ENCODE measurements at places on chromosomes 7 and 10.

GRCh38 chr7:23615331-23615730, 18.1 kb downstream of the CCDC126 start:
- DNase-seq, result no peak

- DNase-seq, result no peak
These were observed 68.8 kb upstream of the ATRNL1 start for GRCh38 chr10:115024371-115024770.

DNA sequence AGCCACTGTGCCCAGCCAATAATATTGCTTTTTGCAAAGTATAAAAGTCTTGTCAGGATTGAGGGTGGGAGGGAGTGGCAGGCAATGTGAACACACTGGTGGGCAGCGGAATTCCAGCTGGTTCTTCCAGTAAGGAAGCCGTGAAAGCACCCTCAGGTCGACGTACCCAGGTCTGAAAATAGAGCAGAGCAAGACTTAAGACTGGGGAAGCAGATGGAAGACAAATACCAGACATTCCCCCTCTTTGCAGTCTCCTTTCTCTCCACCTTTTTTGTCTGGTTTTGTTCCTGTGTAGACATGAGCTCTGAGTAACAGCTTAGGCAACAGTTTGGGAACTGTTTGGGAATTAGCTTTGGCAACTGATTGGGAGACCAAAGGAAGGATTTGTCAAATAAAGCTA, 17.6 kb upstream of the CSTF2T start:
- peak; percentile 53 for DNase-seq

DNA sequence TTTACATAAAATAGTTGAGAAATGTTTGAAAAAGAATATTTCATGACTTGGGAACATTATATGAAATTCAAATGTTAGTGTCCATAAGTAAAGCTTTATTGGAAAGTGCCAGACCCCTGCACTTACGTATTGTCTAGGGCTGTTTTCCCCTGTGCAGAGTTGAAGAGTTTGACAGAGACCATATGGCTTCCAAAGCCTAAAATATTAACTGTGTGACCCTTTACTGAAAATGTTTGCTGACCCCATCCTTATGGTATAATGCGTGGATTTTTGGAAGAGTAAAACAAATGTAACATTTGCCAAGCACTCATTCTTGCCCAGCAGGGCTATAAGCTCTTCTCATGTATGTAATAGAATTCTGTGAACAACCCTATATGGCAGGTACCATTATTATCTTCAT, 40.1 kb upstream of the RAB18 start:
- DNase-seq, result no peak

DNA sequence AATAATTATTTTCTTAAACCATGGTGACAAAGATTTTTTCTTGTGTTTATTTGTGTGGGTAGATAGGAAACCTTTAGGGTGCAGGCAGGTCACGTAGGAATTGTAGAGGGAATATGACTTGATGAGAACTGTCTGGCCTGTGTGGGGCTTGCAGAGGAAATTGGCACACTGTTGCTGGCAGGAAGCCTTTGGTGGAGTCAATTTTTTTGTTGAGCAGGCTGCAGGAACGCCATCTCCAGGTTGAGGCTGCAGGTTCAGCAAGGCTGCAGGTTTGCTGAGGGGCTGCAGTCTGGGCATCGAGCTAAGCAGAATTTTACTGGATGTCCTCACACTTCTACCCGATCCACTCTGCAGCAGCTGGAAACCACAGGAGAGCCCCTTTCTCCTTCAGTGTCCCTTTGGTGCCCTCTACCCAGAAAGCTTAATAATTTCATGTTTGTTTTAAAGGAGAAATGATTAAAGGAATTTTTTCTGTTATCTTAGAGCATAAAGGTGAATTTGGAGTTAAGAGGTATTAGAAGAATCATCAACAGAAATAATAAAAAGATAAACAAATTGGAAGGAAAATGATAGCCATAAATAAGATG, 37.0 kb downstream of the TBC1D12 start:
- peak; percentile 4 for DNase-seq

DNA sequence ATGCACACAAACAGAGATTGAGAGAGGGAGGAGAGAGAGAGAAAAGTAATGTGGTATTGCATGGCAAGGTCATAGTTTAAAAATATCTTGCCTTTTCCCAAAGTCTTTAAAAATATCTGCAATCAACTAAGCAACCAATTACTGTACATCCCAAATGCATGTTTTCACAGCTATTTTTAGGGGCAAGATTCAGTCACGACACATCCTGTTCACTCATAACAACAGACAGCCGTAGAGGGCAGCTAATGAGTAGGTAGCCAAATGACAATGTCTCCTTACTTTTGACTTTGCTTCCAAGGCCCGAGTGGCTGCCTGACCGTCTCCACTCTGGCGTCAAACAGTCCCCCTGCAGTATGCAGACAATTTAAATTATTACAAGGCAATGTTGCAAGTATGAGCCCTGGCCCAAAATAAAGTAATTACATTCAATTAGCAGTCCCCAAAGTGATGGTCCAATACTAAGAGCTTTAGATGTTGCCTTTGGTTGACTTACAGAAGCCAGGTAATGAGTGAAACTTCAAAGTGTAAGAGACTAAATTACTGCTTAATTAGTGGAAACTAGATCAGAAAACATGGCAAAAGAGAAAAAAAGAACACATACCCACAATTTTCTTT, 162.9 kb downstream of the MBL2 start:
- peak; percentile 33 for DNase-seq

- DNase-seq, result peak; percentile 71
These were observed 237.8 kb downstream of the ZMYND11 start for GRCh38 chr10:373015-373414.

DNA sequence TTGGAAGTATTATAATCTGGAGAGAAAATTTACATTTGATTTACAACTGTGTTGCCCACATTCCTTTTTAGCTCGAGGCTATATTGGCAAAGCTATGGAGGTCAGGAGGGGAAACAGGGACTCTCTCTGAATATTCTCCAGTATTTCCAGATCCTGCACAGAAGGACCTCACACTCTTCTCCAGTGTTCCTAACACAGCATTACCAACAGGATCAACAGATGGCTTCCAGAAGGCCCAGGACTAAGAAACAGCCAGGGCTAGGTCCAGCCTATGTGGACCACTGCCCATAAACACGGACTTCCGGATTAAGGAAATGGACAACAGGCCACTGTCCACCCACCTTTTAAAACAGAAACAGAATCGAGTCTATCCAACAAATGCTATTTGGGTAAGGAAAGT, 65.3 kb downstream of the CHCHD3 start:
- DNase-seq, result no peak

DNA sequence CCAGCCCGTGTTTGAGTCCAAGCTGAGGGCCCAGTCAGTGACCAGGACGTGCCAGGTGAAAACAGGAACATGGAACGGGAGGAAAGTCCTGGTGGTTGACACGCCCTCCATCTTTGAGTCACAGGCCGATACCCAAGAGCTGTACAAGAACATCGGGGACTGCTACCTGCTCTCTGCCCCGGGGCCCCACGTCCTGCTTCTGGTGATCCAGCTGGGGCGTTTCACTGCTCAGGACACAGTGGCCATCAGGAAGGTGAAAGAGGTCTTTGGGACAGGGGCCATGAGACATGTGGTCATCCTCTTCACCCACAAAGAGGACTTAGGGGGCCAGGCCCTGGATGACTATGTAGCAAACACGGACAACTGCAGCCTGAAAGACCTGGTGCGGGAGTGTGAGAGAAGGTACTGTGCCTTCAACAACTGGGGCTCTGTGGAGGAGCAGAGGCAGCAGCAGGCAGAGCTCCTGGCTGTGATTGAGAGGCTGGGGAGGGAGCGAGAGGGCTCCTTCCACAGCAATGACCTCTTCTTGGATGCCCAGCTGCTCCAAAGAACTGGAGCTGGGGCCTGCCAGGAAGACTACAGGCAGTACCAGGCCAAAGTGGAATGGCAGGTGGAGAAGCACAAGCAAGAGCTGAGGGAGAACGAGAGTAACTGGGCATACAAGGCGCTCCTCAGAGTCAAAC, 5.2 kb downstream of the GIMAP5 start:
- no peak for DNase-seq

GRCh38 chr10:93063144-93063976, 2.8 kb downstream of the CYP26C1 start:
- no peak for DNase-seq

DNA sequence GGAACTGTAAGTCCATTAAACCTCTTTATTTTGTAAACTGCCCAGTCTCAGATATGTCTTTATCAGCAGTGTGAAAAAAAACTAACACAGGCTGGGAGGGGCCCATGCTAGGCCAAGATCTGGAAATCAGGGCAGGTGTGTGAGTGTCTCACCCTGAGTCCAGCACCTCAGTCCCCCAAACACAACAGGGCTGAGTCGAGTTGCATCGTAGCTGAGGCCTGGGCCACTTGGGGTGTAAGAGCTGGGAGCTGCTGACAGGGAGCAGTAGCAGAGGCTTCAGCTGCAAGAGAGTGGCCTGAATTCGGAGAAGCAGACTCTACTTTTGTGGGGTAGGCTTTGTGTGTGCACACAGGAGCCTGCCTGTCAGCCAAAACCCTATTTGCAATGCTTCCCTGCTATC, 553.1 kb downstream of the PTPRN2 start:
- DNase-seq, result no peak

- DNase-seq, result no peak
These were observed 129.7 kb downstream of the C10orf105 start for GRCh38 chr10:71589617-71590551.

DNA sequence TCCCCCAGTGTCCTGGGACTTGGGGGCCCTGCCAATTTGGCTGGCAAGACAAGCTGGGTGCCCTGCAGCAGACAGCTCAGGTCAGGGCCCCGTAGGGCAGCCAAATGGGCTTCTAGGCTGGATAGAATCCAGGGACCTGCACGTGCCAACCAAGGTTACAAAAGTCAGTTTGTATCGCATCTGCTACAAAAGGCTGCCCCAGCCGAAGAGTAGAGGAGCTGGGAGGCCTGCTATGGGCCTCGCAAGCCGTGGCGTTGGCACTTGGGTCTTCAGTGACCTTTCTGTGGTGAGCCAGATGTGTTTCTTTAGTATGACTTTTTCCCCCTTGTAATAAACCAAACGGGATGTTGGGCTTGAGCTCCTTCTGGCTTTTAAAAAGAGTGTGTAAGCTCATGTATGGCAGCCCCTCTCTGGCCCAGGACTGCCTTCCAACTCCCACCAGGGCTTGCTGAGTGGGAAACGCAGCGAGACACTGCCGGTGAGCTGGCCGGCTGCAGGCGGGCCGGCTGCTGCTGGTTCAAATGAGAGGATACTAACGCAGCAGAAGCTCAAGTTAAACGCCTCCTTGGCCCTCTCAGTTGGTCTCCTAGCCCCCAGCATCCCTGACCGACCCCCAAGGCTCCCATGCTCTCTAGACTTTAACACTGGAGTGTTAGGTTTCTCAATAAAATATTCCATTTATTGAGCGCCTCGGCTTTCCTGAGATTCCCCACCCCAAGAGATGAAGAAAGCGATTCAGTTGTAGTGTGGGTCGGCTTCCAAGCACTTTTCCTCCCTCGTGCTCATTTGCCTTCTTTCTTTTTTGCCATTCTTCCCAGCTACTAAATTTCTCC, 3.1 kb upstream of the HOXA10 start:
- no peak for DNase-seq

DNA sequence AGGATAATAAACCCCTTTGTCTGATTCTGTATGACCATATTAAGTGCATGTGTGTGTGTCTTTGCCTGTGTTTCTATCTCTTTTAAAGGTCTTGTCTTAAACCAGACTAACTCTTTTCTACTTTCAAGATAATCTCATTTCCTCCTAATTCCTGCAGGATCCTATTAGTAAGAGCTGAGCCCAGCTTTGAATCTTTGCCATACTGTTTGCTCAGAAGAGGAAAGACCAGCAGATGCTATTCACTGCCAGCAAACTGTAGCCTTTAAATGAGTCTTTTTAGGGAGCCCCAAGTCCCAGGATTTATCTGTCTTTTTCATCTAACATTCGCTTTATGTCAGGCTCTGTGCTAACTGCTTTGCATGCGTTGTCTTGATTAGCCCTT, 2.9 kb downstream of the GPR158 start:
- no peak for DNase-seq

GRCh38 chr7:70383066-70383782, 748.7 kb upstream of the GALNT17 start:
- no peak for DNase-seq

All from fibroblast of skin of back (primary cell).